C1 segment of cervical spinal cord (tissue), 14 donors: ENCODE measurements at places on chromosomes 3 and 15.

DNA sequence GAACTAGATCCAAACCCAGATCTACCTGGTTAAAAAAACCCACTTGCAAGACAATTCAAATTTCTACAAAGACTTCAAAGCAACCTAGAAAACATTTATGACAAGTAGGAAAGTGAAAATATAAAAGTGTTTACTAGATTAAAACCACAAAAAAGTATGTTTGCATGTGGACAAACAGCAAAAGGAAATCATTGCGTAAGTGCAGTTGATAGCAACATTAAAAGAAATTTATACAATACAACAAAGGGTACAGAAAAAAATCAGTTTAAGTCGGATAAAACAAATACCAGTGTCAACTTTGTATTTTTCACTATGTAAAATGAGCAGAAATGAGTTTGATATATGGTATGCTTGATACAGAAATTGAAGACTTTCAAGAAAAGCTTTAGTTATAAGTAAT lies 2.6 kb downstream of the EIF5A2 start:
- DNase-seq: no peak

DNA sequence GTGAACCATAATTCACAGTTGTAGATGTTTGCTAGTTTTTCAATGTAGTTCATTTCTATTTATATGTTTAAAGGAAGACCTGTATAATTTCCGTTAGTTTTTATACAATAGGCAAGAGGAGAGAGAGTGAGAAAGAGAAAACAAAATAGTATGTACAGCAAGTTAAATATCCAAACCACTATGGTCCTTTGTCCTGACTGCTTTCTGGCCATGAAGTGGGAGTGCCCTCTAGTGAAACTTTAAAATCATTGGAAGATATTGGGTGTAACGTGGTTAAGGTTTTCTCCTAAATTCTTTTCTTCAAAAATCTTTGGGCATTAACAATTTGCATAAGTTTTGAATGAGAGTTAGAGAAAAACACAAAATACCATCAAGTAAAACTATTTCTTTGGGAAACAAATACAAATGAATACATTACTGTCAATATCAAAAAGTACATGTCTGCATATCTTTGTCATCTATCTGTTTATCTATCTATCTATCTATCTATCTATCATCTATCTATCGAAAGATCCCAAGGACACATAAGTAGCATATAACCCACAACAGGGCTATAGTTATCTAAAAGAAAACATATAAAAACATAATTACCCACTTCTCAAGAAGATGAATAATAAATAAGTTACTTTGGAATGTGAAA lies 534.6 kb upstream of the ATP11B start:
- DNase-seq: no peak

GRCh38 chr3:177960722-177961121 lies 575.5 kb upstream of the KCNMB2 start:
- DNase-seq: no peak

GRCh38 chr3:155766206-155766605 lies 21.3 kb upstream of the PLCH1 start:
- DNase-seq: no peak

DNA sequence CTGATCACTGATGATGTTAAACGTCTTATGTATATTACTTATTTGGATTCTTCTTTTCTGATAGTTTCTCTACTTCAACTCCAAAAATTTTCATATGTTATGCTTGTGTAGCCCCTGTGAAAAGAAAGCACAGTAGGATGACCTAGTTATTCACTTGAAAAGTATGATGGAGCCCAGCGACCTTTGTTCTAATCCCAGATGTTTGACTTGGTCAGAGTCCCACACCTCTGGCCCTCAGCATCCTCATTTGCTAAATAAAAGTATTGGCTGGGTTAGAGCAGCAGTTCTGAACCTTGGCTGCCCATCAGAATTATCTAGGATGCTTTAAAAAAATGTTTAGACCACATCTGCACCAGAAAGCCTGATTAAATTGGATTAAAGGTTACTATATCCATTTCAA lies 173.7 kb downstream of the ATG7 start:
- no peak for DNase-seq

DNA sequence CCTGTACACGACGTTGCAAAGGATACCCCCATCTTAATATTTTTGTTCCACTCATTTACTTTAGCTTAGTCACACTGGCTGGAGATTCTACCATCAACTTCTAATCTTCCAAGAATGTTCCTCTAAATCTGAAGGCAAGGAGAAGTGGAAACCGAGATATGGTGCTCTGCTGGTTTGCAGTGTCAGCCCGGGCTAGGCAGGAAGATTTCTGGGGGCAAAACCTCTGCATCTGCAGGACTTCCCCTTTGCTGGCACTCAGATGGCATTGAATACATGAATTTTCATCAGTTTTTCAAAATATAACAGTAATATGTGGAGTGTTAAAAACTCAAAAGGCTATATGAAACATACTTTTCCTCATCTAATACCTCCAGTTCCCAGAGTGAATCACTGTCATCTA lies 240.4 kb downstream of the RPLP1 start:
- DNase-seq: no peak

DNA sequence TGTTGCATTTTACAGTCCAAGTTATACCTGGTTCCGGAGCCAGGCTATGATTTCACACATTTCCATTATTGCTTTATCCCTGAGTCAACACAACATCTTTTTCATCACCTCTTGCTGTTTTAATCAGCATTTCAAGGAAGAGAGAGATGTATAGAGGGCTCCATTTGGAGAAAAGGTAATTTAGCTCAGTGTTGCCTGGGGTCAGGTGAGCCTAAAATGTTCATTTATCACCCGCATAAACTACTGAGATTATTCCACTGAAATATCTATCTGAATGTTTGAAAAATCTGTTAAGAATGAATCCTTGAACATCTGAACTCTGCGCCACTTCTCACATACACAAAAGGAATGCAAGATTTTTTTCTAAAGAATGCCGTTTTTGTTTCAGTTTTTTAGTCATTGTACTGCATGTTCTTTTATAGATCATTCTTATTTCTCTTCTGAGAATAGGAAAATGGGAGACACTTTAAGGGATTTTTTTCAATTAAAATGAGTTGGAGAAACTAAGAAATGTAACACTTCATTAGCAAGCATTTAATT lies 51.5 kb upstream of the AGTR1 start:
- no peak for DNase-seq

GRCh38 chr15:47548231-47548630 lies 169.1 kb upstream of the SEMA6D start:
- DNase-seq: no peak

DNA sequence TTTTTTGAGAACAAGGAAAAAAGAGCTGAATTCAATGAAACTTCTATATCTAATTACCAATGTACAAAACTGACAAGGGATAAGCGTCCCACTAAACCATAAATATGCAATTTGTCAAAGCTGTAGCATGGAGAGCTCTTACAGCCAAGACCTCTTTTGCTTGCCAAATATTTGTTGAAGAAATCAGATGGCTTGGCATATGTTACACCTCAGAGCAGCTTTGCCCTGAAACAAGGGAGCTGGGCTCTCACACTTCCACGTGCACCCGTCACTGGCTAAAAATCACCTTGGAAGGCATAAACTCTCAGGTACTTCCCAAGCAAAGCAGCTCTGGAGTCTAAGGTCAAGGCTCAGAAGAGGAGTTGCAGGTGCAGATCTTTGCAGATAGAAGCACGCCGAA lies 324.7 kb upstream of the SLCO3A1 start:
- DNase-seq: no peak

DNA sequence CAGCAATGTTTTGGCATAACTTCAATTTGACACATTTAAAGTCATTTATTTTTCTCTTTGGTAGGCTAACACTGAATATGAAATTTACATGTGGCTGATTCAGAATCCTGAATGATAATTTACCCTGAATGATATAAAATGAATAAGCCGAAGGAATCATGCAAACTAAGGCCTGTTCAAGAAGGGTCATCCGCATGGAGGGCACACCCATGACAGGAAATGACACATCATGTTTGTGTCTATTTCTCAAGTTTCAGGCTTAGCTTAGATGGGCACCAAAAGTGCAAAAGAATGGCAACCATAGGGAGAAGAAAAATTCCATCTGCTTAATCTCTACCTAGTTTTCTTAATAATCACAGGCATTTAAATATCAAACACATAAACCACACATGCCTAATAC lies 141.5 kb downstream of the DUT start:
- DNase-seq: no peak

GRCh38 chr15:77461486-77461885 lies 40.8 kb downstream of the HMG20A start:
- DNase-seq: no peak

GRCh38 chr15:92075764-92076163 lies 222.3 kb downstream of the SLCO3A1 start:
- DNase-seq: no peak

DNA sequence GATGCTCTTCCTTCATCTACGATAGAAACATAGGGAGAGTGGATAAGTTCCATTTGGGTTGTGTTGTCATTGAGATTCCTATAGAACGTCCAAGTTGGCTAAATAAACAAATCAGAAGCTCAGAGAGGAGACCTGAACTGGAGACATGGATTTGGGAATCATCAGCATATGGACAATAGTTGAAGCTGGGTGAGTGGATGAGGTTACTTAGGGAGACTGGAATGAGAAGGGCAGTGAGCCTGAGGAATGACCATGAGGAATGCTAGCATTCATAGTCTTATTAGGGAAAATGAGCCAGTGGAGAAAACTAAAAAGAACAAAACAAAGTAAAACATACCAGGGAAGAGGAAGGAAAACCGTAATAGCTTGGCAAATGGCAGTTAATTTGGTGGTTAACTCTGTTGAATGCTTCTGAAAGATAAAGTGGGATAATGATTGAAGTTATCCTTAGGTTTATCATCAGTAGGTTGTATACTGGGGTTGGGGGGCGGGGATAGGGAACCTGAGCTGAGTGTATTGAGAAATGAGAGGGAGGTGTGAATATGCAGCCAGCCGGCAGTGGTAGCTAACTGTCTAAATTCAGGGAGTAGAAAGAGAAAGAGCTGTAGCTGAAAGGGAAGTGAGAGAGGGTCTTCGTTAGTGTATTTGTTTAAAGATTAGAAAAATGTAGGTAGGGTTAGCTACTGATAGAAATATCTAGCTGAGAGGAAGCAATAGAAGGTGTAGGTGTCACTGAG lies 74.6 kb downstream of the ARHGEF26 start:
- no peak for DNase-seq

DNA sequence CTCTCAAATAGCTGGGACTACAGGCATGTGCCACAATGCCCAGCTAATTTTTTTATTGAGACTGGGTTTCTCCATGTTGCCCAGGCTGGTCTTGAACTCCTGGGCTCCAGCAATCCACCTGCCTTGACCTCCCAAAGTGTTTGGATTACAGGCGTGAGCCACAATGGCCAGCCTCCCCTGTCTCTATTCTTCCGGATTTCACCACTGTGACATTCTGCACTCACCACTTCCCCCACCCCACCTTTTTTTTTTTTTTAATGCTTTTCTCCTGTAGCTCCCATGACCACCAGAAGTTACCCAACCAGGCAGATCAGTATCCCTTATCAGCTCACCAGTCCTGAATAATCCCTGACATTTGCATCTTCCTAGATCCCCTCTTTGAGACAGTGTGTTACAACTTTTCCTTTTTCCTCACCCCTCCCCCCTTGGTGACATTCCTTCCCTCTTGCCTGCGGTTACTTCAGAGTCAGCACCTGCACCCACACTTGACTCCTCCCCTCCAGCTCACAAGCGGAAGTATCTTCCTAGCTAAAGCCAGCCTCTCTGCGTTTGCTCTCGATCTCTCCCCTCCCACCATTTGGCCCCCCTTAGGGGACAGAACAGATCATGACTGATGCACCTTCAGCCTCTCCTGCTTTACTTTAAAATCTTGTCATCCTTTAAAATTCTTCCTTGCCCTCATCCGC lies 13.5 kb upstream of the ZNF592 start:
- DNase-seq: no peak

DNA sequence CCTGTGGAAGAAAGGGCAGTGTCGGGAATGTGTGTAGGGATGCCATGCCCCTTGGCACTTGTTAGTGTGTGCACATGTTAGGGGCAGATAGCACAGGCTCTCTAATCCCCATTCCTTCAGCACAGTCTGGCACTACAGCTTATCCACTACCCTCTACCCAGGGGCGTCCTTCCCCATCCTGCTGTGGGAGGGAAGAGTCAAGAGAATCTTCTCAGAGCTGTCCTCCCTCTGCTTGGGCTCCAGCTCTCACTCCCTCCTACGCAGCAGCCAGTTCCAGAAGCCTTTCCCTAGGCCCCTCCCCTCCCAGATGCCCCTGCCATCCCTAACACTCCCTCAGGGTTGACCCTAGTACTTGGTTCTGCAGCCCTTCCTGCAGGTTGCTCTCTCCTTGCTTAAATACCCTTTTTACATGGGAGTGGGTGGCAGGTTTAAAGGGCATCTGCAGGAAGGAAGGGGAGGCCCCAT lies 815 bp upstream of the GRM2 start:
- no peak for DNase-seq

DNA sequence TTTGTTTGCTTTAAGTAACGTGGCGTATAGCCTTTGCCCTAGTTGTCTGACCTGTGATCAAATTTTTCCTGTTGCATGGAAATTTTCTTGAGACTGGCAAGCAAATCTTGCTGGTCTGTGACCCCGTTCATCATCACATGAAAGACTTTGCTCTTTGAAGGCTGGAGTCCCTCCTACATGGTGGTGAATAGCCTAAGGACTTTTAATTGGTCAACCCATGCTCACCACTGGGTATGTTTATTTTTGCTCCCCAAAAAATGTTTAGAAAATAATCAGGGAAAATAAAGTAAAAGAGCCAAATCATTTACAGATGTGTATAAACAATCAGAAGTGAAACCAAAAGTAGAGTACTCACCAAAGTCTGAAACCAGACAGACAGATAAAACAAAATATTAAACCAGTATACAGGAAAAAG lies 1075.3 kb upstream of the ALCAM start:
- DNase-seq: no peak

GRCh38 chr3:33629219-33629618 lies 88.8 kb downstream of the CLASP2 start:
- DNase-seq: no peak

DNA sequence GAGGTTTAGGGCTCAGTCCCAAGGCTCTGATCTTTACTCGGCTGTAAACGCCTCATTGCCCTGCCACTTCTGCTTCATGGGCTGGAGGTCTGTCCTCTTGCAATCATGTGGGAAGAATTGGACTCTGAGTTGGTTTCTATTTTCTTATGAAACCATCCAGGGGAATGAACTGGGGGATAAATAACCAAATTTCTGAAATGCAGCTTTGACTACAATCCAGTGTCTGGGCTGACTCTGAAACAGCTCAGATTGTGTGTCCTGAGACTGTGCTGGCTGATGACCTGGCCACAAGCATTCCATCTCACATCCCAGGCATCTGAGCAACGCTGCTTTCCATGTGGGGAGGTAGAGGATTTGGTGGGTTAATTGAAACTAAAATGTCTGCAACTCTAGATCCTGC lies 71.0 kb upstream of the GALNT15 start:
- DNase-seq: no peak

GRCh38 chr15:52783191-52783829 lies 6.8 kb downstream of the ONECUT1 start:
- no peak for DNase-seq

- DNase-seq: no peak
These were observed 4.5 kb downstream of the NDUFB5 start for GRCh38 chr3:179608931-179609720.

- no peak for DNase-seq
These were observed 57.8 kb upstream of the NMD3 start for GRCh38 chr3:161163297-161163696.
